ENCODE measurements at places on chromosomes 7 and 10.

GRCh38 chr7:42071372-42072261 lies 165.4 kb downstream of the GLI3 start:
- DNase-seq = no peak

DNA sequence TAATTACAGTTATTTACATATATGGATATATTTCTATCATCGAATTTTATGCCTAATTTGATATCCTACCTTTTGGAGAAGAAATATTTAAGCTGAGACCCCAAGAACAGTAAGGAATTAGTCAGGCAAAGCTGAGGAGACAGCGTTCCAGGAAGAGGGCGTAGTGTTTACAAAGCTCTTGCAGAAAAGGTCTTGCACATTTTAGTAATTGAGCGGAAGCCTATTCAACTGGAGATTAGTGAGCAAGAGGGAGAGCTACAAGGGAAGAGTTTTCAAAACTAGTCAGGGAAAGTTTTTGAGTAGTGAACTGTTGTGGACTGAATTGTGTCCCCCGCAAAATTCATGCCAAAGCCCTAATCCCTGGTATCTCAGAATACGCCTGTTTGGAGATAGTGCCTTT lies 26.5 kb upstream of the POU6F2 start:
- no peak for DNase-seq

DNA sequence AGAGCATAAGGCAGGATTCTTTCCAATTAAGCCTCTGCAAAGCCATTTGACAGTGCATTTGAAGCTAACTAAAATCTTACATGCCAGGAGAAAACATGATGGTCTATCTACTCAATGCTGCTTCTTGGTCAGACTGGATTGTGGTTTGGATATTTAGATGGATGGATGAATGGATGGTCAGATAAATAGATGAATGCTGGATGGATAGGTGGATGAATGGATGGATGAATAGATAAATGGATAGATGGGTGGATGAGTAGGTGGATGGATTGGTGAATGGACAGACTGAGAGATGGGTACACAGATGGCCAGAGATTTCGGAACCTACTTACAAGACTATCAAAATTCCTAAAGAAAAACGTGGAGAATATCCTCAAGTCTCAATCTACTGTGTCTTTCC lies 127.6 kb downstream of the SFMBT2 start:
- no peak for DNase-seq

GRCh38 chr10:72094574-72094973 lies 6.2 kb upstream of the SPOCK2 start:
- no peak for DNase-seq

DNA sequence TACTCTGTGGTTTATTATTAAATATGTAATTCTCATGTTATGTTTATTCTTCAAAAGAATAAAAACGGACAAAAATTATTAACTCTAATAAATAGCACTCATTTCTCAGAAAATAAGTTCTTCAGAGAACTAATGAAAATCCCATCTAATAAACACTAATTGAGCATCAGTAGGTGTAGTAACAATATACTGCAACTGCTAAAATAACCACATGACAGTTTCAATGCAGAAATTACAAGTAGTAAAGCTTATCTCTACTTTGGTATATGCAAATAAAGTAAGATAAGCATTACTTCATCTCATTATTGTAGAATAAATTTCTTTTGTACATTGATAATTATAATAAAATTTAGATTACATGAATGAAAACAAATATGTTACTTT lies 56.4 kb upstream of the DKK1 start:
- DNase-seq = no peak
